ENCODE measurements at places on chromosomes 12 and 14.

- no peak for DNase-seq
Observed at GRCh38 chr12:4416276-4416675, 29.3 kb downstream of the FGF6 start.

GRCh38 chr14:85688006-85688405 lies 158.1 kb downstream of the FLRT2 start:
- no peak for DNase-seq

DNA sequence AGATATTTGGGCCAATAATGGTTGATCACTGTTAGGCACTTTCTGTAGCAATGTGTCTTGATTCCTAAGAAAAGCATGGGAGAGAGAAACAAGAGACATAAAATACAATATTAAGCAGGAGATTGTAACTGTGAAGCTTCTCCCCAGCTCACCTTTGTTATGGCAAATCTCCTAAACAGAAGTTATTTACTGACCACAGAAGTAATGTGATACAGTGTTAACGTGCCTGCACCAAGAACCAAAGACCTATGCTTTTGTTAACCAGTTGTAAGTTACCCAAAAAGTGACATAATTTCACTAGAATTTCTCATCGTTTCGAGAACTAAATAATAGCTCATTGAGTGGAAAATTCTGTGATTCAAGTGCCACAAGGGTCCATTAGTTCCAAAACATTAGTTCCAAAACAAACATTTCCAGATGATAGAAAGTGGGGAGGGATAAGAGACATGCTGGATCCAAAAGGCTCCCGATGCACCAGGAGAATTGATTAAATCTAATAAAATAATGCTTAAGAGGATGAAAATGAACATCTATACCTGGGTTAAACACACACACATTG lies 14.3 kb downstream of the RERG start:
- DNase-seq = no peak

DNA sequence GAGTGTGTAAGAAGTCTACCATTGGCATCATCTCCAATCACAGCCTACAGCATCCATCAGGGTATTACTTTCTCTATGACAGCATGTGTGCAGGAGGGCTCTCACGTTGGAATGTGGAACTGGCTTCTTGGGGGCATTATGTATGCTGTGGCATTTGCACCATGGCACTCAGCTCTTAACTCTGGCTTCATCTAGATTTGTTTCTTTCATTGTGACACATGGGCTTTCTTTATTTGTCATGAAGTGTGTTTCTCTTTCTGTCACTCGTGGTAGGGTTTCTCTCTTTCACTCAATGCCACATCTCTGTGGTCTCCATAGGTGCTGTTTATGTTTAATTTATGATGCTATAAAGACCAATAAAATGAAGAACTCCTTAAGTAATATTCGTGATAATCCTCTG lies 191.2 kb upstream of the GARIN2 start:
- no peak for DNase-seq

- no peak for DNase-seq
Observed at GRCh38 chr12:66144791-66145754, 14.5 kb upstream of the LLPH start.

DNA sequence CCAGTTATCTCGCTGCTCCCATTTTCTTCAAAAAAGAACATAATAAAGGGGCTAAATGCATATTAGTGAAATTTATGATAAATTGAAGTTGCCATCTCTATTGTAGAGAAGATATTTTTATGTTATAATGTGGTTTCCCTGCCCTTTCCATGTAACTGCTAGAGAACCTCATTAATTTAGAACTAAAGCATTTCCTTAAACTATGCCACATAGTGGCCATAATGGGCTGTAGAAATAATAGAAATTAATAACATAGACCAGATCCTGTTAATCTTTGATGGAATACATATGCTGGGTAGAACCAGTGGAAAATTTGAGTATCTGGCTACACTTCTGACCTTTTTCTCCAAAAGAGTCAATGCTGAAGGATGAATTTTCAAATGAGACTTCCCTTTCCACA lies 376.7 kb downstream of the PDZRN4 start:
- DNase-seq = no peak
